ENCODE measurements at places on chromosomes 3 and 15. TPM values are rescaled to one million over a fixed set of nuclear protein-coding genes. Genes with fewer than 3 reads are reported as not detected.

PSTPIP1 gene
- 127 TPM for polyA plus RNA-seq

PLA2G4B gene
- 1.1 TPM for polyA plus RNA-seq

ZBBX gene
- polyA plus RNA-seq: not detected

GRCh38 chr15:88106074-88106473 lies 150.5 kb downstream of the NTRK3 start:
- DNase-seq: no peak

DNA sequence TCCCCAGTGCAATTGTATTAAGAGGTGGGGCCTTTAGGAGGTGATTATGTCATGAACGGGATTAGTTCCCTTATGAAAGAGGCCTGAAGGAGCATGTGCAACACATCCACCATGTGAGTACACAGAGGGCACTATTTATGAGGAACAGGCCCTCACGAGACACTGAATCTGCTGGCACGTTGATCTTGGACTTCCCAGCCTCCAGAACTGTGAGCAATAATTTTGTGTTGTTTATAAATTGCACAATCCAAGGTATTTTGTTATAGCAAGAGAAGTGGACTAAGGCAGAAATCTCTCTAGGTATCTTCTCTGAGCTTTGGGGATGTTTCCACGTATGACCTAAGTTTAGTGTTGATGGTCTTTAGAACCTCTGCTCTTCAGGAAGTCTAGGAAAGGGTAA lies 149.3 kb upstream of the CBLB start:
- no peak for DNase-seq

GRCh38 chr3:74402821-74403220 lies 211.6 kb downstream of the CNTN3 start:
- DNase-seq: no peak

GRCh38 chr3:182795389-182795782 lies 2.1 kb downstream of the ATP11B start:
- peak; percentile 70 for DNase-seq

Data from immature natural killer cell (primary cell).